Thymus (tissue), 14 donors: ENCODE measurements at places on chromosomes 6 and 20.

- no peak for DNase-seq
These were observed 69.3 kb downstream of the SYNJ2 start for GRCh38 chr6:158050955-158051354.

DNA sequence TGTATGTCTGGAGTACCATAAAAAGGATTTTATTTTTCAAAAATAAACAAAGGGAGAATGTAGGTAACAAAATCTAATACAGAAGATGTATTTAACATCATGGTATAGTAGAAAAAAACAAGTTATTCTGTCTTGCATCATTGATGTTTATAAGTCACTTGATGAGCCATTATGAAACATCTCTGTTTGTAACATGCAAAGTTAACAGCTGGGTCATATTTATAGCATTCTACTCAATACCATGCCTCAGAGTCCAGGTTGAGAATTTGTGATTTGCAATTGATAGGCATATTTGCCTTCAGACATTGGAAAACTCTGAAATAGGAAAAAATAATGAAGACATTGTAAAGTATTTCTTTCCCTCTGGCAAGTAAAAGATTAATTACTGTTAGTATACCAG, 52.3 kb upstream of the IL20RA start:
- DNase-seq, result no peak

GRCh38 chr20:62572980-62573379, 69.3 kb upstream of the SLCO4A1 start:
- DNase-seq, result no peak

DNA sequence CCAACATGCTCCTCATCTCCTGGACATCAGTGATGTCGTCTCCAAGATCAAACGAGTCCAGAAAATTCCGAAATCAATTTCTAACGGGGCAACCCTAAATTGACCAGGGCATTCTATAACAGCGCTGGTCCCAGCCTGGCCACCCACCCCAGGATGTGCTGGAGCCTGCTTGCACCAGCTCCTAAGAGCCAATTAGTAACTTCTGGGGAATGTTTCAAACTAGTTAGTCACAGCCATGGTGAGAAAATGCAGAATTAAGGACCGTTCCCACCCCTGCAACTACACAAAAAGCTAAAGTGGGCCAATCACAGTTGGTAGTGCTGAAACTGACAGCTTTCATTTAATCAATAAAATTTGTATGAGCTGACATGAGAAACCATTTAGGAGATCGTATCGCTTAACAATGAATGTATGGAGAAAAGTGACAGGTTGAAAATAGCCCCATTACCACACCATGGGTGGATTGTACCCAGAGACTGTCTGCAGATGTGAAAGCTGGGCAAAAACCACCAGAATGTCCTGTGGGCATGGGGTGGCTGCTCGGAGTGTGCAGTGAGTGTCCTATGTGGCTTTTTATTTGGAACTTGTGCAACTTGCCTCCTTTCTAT, 165.7 kb upstream of the AFDN start:
- DNase-seq, result no peak

- no peak for DNase-seq
These were observed 1.7 kb downstream of the THBS2 start for GRCh38 chr6:169251822-169252504.

DNA sequence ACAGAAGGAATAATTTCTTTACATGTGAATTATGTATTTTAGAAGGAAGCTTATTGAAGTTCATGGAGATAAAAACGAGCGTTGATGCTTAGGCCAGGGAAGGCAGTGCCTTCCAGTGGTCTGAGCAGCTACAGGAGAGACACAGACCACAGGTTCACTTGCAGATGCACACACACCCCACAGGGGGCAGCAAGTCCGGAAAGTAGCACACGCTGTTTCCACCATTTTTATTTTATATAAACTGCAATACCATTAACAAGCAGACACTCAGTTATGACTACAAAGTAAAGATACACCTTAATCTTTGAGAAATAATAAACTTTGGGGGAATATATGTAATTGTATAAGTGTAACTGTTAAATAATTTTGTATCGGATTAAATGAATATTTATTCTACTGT, 13.5 kb upstream of the DACT2 start:
- DNase-seq, result no peak

- no peak for DNase-seq
These were observed 24.9 kb upstream of the MAP3K7 start for GRCh38 chr6:90611543-90612312.

DNA sequence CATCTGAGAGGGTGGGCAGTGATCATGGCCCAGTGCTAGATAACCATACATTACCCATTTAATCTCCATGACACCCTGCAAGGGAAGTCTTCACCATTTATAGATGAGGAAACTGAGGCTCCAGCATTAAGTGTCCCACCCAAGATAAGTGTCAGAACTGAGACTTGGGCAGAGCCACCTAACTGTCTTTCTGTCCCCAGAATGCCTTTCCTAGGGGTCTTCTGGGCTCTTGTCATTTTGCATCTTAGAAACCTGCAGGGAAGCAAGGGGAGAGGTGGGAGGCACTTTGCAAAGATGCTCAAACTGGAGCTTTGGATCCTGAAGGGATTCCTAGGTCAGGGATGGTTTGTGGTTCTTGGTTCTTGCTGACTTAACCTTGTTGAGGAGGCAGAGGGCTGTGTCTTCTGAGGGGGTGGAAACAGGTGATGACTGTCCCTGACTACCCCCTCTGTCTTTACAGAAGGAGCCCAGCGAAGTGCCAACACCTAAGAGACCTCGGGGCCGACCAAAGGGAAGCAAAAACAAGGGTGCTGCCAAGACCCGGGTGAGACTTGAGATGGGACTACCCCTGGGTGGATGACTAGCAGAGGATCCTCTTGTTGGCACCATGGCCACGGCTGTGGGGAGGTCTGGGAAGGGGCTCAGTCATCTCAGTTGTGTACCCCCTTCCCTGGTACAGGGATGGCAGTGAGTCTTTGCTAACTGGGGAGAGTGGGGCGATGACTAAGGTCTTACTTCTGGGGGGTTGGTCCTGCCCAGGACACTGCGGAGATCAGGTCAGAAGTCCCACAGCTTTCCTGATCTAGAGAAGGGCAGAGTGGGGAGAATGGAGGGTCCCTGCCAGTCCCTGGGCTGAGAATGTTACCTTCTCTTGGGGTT, 5.8 kb downstream of the HMGA1 start:
- DNase-seq, result no peak

DNA sequence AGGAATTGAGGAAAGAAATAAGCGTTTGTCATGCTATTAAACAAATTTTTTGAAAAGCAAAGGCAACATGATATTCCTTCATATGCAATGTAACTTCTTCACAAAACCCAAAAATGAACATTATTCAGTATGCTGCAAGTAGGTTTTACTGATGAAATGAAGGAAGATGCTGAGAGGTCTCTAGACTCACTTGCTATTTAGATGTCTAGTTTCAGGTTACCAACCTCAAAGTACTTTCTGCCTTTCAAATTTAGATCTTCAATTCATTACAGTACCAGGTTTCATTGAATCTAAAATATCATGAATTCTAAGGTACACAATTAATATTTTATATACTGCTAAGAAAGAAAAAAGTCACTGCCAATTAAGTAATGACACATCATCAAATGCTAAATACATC, 39.9 kb downstream of the MYO6 start:
- no peak for DNase-seq

- no peak for DNase-seq
These were observed 213.9 kb downstream of the UNC5CL start for GRCh38 chr6:40825102-40825501.

DNA sequence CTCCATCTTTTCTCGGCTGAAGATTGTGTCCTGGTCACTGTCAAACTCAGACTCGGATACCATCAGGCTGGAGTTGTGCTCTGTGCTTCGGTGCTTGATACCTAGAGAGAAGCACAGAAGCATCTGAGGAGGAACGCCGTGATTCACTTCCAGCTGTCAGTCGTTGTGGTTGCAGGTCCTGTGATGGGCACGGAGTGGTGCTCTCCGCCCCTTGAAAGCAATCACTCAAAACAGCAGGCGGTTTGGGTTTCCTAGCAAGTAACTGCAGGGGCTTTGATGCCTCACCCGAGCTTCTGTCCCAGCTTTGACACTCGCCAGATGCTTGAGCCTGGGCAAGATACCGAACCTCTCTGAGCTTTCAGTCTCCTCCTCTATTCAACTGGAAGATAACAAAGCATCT, 52.5 kb downstream of the ALDH5A1 start:
- DNase-seq, result peak; percentile 89

GRCh38 chr20:64091770-64092169, 7.6 kb upstream of the LKAAEAR1 start:
- no peak for DNase-seq

GRCh38 chr20:12252793-12253192, 335.1 kb downstream of the BTBD3 start:
- no peak for DNase-seq

- no peak for DNase-seq
These were observed 18.5 kb upstream of the SCUBE3 start for GRCh38 chr6:35195120-35195780.

DNA sequence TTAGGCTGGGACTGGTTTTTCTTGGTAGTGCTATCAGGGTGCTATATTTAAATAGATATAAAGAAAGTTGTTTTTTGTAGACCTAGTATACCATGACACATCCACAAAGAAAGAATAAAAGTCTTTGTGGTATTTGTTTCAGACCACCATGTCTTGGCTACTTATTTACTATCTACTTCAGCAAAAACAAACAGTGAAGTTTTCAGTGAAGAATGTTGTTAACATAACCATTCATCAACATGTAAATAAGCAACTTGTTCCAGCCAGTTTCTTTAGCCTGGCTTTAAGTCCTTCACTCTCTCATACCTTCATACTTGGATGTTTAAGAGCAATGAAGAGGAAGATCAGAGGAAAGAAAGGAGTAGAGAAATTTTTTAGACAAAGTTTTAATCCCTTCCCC, 624.1 kb downstream of the CD109 start:
- DNase-seq, result no peak

DNA sequence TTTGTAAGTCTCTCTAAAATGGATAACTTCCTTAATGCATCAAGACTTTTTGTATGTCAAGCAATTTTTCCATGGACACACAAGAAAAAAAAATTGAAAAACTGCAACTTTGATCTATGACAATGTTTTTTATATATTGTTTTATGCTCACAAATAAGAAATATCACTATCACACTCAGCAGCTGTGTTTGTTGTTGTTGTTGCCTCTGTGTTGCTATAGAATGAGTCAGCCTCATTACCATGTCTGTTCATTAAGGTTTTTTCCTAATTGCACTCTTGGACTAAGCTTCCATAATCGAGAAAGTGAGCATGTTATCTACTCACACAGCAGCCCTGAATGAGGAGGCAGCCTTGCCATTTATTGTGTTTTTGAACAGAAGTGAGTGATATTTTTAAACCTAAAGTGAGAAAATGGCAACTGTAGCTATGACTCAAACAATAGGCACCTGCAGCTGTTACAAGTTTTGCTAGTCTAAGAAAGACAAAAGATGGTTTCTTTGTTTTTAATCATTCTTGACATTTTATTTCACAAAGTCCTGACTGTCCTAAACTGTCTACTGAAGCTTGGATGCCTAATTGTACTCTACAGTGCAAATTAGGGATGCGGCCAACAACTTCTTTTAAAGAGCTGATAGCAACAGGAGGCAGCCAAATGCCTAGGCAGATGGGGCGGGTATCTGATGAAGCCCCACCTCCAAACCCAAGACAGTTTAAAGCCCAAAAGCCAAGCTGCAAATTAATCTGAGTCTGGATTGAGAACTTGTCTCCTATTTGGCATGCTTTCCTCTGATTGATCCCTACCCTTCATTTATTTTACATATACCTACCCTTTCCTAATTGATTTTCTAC, 77.9 kb upstream of the DOK5 start:
- DNase-seq, result no peak

- DNase-seq, result no peak
These were observed 21.1 kb downstream of the ZNF184 start for GRCh38 chr6:27451660-27452390.

GRCh38 chr6:121759370-121759769, 323.9 kb downstream of the GJA1 start:
- no peak for DNase-seq

DNA sequence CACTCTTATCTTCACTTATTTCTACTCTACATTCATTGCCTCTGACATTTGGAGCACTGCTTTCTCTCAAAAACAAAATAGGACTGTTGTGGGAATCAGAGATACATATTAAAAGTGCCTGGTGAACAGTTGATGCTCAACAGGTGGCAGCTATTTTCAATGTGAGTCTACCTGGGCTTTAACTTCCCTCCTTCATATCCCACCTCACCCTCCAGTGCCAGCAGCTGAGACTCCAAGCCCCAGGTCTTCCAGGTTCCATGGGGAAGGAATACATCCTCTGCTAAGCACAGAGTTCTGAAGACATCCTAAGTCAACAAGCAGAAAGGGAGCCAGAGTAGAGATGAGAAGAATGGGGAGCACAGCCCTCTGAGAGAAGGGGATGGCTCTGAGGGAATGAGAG, 7.0 kb upstream of the FOXP4 start:
- DNase-seq, result no peak

DNA sequence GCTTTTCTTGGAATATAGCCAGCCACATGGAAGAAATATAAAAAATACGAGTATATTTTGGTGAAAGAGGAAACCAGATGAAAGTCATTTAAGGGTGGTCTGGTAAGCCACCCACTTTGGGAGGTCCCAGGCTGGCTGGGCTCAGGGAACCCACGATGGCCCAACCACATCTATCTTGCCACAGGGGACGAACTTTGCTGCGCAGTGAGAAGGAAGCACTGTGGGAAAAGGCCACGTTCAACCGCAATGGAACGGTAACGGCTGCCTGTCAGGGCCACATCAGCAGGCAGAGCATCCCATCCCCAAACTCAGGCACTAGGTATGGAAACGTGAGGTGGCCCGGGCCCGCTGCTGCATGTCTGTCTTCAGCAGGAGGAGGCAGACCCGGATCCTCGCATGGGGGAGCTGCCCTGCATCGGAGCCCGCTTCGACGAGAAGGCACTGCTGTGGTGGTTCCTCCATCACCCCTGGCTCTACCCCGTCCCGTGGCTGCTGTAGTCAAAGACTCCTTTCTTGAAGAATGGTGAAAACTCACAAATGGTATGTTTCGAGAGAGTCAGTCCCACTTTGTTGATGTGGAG, 300.4 kb downstream of the KIF16B start:
- DNase-seq, result no peak

GRCh38 chr6:26375270-26375669, 7.6 kb upstream of the BTN2A2 start:
- no peak for DNase-seq

DNA sequence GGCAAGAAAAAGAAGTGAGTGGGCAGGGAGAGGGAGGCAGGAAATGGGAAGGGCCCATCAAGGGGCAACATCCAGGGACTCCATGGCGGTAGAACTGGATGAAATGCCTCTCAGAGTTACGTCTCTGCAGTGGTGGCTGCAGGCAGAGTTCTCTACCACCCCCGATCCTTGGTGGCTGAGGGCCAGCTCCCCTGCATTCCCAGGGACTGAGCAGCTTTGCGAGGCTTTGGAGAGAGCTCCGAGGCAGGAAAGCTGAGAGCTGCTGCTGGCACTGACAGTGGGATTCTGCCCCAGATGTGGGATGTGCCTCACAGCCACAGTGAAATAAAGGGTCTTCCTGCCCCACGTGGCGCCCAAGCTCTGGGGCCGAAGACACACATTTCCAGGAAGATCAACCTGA, 236.6 kb downstream of the SLC24A3 start:
- no peak for DNase-seq

GRCh38 chr6:169190970-169191369, 62.7 kb downstream of the THBS2 start:
- DNase-seq, result no peak

- no peak for DNase-seq
These were observed 52.4 kb upstream of the GGTLC1 start for GRCh38 chr20:24040896-24041459.

- DNase-seq, result peak; percentile 71
These were observed 27.7 kb downstream of the PTPRA start for GRCh38 chr20:2900845-2901592.
